ENCODE measurements at places on chromosomes 3 and 15.

- DNase-seq: no peak
Observed at GRCh38 chr15:60982249-60982910, 246.7 kb downstream of the RORA start.

GRCh38 chr3:58938057-58938456 lies 111.8 kb downstream of the CFAP20DC start:
- DNase-seq: no peak

DNA sequence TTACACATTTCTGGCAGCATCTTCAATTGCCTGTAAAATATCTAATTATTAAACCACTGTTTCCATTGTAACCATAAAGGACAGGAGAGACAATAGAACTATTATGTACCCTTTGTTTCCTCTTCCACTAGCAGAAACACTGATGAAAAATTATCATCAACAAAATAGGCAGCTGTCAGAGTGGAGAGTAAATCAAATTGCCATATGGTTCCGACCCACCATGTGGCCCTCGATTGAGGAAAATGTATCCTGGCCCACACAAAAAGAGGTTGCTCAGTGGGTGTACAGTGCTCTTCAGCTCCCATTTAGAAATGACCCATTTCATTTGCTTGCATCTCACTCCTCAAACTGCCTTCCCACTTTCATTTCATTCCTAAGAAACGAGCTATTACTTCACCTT lies 570.6 kb upstream of the UBE2E2 start:
- no peak for DNase-seq

DNA sequence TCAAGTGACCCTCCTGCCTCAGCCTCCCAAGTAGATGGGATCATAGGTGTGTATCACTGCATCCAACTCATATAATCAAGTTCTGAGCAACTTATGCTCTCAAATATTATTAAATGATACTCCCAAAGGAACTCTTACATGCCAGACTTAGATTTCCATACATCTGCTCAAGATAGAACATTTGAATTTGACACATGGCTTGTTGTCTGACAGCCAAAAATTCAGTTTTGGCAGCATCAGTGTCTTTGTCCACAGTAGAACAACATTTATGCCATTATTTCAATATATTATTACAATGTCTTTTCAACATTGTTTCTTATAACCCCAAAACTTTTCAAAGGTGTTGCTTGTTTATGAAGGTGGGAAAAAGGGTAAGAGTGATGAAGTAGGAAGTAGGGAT lies 116.2 kb downstream of the SUCNR1 start:
- no peak for DNase-seq

DNA sequence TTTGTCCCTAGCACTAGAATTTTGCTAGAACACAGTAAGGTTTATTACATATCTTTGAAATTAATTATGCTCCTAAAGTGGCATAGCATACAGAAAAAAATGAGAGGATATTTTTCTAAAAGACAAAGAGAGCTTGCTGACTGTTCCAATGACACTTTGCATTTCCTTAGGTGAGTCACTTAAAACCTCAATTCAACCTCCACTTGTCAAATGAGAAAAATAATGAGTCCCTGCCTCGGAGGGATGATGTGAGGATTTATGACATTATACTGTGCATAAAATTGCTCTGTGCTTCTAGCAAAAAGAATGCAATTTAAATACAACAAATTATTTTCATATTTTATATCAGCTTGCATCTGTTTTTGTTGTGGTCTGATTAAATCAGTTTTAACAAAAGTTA lies 1417.0 kb upstream of the ALCAM start:
- no peak for DNase-seq

DNA sequence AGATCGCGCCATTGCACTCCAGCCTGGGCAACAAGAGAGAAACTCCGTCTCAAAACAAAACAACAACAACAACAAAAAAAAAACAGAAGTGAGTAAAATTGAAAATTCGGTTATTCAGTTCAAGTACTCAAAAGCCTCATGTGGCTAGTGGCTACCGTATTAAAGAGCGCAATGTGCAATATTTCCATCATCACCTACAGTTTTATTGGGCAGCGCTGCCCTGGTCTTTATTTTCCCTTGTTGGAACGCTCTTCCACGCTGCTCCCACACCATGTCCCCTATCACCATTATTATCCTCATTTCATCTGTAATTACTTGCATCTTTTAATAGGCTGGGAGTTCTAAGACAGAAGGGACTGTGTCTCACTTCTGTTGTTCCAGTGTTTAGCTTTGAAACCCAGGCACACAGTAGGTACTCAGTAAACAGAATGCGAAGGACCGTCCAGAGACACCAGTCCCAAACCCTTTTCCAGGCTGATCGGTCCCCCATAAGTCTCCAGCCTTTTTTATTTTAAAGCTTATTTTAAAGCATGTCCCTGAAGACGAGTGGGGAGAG lies 423 bp upstream of the HACD3 start:
- no peak for DNase-seq

DNA sequence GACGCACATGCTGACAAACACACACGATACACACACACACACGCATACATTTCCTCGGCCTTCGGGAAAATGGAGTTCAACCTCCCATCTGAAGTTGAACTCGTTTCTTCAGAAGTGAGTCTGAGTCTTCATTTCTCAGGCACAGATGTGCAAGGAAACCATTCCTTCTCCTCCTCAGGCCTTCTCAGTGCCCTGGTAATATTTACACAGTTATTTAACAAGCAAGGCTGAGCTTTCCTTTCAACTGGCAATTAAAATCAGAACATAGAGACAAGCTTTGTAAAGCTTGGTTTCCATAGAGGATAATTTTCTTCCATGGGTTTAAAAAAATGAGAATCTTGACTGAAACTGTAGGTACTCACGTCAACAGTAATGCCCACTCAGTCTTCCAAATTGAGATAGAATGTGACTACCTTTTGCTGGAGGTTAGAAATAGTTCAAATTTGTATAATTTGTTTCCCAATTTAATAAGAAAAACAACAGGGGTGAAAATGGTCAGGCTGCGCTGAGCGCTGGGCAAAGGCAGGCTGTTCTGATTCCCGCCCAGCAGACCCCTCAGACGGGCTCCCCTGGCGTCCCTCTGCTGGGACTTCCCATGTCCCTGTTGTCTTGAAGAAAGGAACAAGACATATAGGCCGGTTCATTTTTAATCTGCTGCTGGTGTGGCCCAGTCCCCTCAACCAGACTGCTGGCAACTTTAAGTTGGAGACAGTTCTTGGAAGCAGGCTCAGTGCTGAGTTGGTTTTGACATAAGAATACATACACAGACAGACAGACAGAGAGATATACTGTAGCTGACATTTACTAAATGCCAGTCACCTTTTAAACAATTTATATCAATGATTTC lies 174.3 kb downstream of the XXYLT1 start:
- no peak for DNase-seq

- DNase-seq: no peak
Observed at GRCh38 chr15:42153874-42154211, 2.6 kb downstream of the PLA2G4F start.

- DNase-seq: no peak
Observed at GRCh38 chr3:30340500-30340899, 265.9 kb upstream of the TGFBR2 start.

DNA sequence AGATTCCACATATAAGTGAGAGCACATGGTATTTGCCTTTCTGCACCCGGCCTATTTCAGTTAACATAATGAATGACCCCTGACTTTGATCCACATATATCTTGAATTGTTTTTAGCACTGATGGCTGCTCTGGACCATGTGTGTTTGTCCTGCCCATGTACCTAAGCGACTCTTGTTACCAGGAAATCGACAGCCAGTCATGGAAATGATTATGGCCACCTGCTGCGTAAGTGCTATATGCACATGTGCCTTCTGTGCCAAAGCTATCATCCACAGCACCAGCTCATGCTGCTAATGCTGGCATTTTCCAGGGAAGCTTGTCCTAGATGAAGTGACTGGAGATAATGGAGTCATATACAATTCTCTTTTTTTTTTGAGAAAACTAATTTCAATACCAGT lies 103.7 kb downstream of the PEX5L start:
- no peak for DNase-seq

DNA sequence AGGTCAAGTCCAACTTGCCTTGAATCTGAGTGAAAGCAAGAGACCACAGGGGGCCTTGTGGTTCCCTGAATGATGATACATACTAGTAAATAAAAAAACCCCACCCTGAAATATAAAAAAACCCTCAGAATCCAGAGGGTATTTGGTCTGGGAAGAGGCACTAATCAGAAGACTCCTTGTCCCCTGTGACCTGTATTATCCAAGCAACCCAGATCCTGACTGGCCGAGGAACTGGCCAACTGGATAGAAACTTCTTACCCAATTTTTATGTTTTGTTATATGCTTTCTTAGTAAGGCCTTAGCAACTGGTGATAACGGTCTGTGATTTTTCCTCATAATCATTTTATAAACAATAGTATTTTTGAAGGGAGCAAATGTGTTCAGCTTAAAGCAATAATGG lies 17.5 kb downstream of the ABI3BP start:
- DNase-seq: no peak

- DNase-seq: no peak
Observed at GRCh38 chr3:190014940-190015339, 105.8 kb downstream of the P3H2 start.

GRCh38 chr15:78614021-78614420 lies 6.8 kb downstream of the CHRNA3 start:
- no peak for DNase-seq

- DNase-seq: no peak
Observed at GRCh38 chr3:158105119-158105709, 1.0 kb downstream of the SHOX2 start.

GRCh38 chr15:29765898-29766527 lies 56.3 kb downstream of the TJP1 start:
- no peak for DNase-seq

GRCh38 chr3:95886616-95887015 lies 927.8 kb upstream of the EPHA6 start:
- DNase-seq: no peak

GRCh38 chr3:149494759-149495580 lies 20.5 kb downstream of the TM4SF4 start:
- DNase-seq: no peak

DNA sequence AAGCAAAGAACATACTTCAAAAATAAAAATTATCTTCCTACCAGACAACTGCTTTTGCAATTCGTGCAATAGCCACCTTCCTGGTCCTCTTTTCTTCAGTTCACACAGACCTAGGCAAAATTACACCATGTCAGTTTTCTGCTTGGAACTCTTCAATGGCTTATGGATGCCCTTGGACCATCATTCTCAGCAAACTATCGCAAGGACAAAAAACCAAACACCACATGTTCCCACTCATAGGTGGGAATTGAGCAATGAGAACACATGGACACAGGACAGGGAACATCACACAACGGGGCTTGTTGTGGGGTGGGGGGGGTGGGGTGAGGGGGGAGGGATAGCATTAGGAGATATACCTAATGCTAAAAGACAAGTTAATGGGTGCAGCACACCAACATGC lies 29.2 kb upstream of the PLSCR5 start:
- DNase-seq: no peak

DNA sequence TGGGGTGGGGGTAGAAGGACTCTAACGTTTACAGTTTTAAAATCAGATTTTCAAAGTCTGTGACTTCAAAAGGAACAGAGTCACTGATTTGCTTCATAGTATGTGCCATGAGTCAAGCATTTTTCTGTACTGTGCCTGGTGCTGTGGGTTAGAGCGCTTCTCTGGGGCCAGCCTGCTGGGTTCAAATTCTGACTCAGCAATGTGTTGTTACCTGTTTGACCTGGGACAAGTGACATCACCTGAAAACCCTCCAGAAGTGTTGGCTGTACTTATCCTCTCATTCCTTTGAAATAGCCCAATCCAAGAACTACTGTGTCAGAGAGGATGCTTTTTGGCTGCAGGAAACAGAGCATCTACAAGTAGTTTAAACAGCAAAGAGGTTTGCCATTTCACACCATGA lies 101.7 kb downstream of the LSM3 start:
- DNase-seq: no peak

- DNase-seq: no peak
Observed at GRCh38 chr15:58611731-58612676, 137.5 kb downstream of the ADAM10 start.

DNA sequence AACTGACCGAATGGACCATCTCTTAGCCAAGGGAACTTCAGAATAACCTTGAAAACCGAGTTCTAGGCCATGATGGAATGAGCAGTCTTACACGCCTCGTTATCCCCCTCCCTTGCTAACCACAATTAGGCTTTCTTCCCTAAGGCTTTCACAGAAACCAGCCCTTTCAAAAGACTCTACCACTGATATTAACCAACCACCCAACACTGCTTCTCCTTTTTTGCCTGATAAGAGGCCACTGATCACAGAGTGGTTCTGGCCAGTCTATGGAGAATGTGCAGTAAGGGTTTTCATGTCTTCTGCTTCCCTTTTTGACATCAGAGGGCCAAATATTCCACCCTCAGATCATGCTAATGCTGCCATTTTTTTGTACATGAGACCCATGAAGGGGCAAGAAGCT lies 59.3 kb downstream of the MCF2L2 start:
- peak; percentile 11 for DNase-seq

DNA sequence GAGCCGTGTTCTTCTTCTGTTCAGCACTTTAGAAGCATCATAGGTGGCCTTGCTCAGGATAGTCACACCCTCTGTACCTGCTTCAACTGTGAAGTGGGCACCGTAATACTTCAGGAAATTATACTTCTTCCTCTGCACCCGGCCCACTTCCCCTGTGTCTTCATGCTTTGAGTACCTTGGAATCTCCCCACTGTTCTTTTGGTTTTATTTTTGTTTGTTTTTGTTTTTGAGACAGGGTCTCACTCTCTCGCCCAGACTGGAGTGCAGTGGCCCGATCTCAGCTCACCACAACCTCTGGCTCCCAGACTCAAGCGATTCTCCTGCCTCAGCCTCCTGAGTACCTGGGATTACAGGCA lies 1.7 kb downstream of the P2RY14 start:
- peak; percentile 74 for DNase-seq

DNA sequence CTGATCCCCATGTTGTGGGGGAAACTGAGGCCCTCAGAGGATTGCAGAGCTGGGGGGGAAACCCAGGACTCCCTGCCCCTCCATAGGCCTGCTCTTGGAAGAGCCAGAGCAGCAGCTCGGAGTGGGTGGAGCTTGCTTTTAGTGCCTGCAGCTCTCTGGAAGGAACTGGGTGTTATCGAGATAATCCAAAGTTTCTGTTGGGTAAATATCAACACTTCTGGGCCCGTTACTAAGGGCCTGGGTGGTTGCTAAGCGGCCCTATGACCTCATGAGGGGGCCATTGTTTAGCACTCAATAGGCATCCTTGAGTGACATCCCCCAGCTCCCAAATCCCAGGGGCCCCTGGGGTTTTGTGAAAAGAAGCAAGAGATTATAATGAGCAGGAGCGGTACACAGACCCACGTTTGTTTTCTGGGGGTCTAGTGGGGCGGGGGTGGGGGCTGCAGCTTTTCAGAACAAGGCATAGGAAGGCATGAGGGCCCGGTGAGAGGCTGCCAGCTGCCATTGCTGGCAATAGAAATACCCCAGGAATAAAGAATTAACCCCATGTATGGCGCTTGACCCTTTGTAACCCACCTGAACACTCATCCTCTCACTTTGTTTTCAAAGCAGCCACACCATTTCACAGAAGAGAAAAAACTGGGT lies 48.3 kb upstream of the ATP2B2 start:
- DNase-seq: no peak

- no peak for DNase-seq
Observed at GRCh38 chr3:4426261-4426781, 40.7 kb downstream of the SUMF1 start.

- DNase-seq: no peak
Observed at GRCh38 chr3:118116991-118117390, 917.7 kb downstream of the IGSF11 start.

- DNase-seq: no peak
Observed at GRCh38 chr15:89396723-89397652, 62.4 kb upstream of the POLG start.

GRCh38 chr15:71752604-71753289 lies 57.6 kb upstream of the NR2E3 start:
- DNase-seq: no peak

- peak; percentile 79 for DNase-seq
Observed at GRCh38 chr3:141913150-141913811, 36.8 kb downstream of the ATP1B3 start.
